A549 treated with DMSO at 1 μM for 4 hours (cell line): ENCODE measurements at places on chromosomes 2 and 18. TPM values are rescaled to one million over a fixed set of nuclear protein-coding genes. Genes with fewer than 3 reads are reported as not detected.

Gene KLF11
- 3.7 to 5.7 TPM (median 5.4 TPM) in 5 replicates for total RNA-seq

Gene ACMSD
- not detected in 5 replicates for total RNA-seq

Gene ACTG2
- 0.10 to 0.38 TPM (median 0.17 TPM) in 5 replicates for total RNA-seq

Gene MAP3K19
- total RNA-seq, result not detected in 5 replicates

Gene LYG2
- not detected in 5 replicates for total RNA-seq

Gene ASB18
- total RNA-seq, result not detected in 5 replicates

Gene SLC4A1AP
- total RNA-seq, result 30.4 to 36.0 TPM (median 32.3 TPM) in 5 replicates
